ENCODE measurements at places on chromosomes 11 and 22. TPM values are rescaled to one million over a fixed set of nuclear protein-coding genes. Genes with fewer than 3 reads are reported as not detected.

GRCh38 chr22:19995611-19996339 is 20.8 kb downstream of the ARVCF start:
- no peaks in the 10 kb centered on the region for H3K27me3 ChIP-seq
- no peaks in the 10 kb centered on the region for H3K4me1 ChIP-seq
- DNase-seq: no peak
- H3K27ac ChIP-seq: no peak overlapping the region
- no peak overlapping the region for H3K4me3 ChIP-seq

DNA sequence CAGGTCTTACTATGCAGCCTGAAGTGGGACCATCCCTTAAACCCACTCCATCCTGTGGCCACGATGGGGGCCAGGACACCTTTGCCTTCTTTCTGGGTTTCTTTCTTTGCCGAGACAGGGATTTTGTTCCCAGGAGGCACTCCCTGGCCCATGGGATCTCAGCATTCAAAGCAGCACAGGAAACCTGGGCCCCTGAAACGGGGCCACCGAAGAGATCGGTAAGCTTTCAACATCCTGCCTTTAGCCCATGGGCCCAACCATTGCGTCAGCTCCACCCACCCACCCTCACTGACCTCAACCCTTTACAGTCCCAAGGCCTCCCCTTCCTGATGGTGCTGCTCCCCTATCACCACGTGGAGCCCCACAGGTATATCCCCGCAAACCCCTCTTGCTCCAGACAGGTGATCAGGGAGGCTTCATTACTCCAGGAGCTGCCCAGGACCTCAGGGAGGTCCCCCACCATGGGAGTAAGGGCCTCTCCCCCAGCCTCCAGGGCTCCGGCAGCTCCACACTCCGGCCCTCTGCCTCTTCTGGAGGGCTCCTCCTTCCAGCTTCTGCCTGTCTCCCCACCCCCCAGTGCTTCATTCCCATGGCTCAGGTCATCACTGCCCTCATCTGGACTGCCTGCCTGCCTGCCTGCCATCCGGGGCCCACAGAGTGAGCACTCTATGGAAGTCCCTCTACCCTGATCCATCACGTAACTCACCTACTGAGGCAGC is 42.0 kb upstream of the TUB start:
- DNase-seq: no peak
- H3K36me3 ChIP-seq: no peaks in the 10 kb centered on the region
- no peak overlapping the region for H3K27ac ChIP-seq
- H3K4me3 ChIP-seq: no peak overlapping the region

GRCh38 chr11:9626496-9627394 is 37.1 kb upstream of the SWAP70 start:
- DNase-seq: no peak
- H3K27ac ChIP-seq: no peak overlapping the region
- H3K4me1 ChIP-seq: no peaks in the 10 kb centered on the region
- H3K36me3 ChIP-seq: no peaks in the 10 kb centered on the region

DNA sequence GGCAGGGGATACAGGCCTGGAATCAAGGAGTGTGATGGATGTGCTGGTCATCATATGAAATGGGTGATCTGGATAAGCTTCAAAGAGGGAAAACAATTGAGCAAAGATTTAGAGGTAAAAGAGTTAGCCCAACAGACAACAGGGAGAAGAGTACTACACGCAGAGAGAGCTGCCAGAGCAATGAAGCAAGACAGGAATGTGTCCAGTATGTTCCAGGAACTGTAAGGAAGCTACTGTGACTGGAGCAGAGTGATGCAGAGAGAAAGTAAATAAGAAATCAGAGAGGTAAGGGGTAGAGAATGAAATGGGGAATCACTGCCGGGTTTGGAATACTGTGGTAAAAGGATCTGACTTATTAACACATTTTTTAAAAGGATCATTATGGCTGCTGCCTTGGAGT is 255.1 kb downstream of the DCDC1 start:
- no peaks in the 10 kb centered on the region for H3K4me1 ChIP-seq
- no peak overlapping the region for H3K27ac ChIP-seq
- peaks cover 2% of the 10 kb centered on the region for H3K27me3 ChIP-seq
- no peak for DNase-seq
- H3K36me3 ChIP-seq: no peaks in the 10 kb centered on the region

- no peaks in the 10 kb centered on the region for H3K4me1 ChIP-seq
- no peak overlapping the region for H3K4me3 ChIP-seq
- H3K36me3 ChIP-seq: no peaks in the 10 kb centered on the region
- H3K27me3 ChIP-seq: no peaks in the 10 kb centered on the region
- no peak overlapping the region for H3K27ac ChIP-seq
Measured at GRCh38 chr11:79697905-79698304, 257.1 kb upstream of the TENM4 start.

- H3K27me3 ChIP-seq: peaks cover 27% of the 10 kb centered on the region
- no peak overlapping the region for H3K4me3 ChIP-seq
- DNase-seq: no peak
- no peaks in the 10 kb centered on the region for H3K4me1 ChIP-seq
Measured at GRCh38 chr11:34732831-34733230, 111.9 kb downstream of the EHF start.

DNA sequence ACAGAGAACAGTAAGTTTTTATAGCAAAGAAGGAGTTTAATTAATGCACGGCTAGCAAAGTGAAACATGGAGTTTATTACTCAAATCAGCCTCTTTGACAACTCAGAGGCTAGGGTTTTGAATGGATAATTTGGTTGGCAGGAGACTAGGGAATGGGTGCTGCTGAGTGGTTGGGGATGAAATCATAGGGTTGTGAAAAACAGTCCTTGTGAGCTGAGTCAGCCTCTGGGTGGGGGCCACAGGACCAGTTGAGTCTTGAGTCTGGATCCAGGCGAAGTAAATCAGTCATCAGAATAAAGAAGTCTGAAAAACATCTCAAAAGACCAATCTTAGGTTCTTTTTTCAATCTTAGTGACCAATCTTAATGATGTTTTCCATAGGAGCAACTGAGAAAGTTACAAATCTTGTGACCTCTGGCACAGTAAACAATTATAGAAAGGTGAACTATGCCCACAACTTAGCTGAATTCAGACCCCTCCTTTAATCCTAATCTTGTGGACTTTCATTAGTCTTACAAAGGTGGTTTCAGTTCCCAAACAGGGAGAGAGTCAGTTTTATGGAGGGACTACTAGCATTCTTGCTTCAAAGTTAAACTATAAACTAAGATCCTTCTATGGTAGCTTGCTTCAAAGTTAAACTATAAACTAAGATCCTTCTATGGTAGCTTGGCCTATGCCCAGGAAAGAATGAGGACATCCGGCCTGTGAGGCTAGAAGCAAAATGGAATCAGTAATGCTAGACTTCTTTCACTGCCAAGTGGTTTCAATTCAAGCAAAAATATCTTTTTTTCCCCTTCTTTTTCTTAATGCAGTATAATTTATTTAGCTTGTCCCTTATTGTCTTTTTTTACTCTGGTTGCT is 84.5 kb downstream of the AASDHPPT start:
- H3K27me3 ChIP-seq: no peaks in the 10 kb centered on the region
- no peak for DNase-seq
- peaks cover 5% of the 10 kb centered on the region for H3K36me3 ChIP-seq

DNA sequence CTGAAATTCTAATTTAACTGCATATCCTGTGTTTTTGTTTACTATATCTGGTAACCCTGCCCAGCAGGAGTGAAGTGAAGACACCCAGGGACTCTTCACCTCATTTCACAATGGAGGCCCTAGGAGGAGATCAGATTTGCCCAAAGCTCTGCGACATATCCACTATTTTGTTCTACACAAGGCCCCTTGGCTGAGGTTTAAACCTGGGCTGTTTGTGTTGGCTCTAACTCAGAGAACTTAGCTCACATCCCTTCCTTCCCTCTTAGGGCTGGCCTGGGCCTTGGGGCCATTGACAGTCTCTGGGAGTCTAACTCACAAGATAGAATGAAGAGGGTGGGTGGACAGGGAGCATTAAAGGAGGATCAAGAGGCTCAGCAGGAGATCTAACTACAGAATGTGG is 8.2 kb upstream of the PLA2G3 start:
- H3K27ac ChIP-seq: no peak overlapping the region
- DNase-seq: no peak
- peaks cover 2% of the 10 kb centered on the region for H3K4me1 ChIP-seq
- peaks cover 2% of the 10 kb centered on the region for H3K27me3 ChIP-seq

DNA sequence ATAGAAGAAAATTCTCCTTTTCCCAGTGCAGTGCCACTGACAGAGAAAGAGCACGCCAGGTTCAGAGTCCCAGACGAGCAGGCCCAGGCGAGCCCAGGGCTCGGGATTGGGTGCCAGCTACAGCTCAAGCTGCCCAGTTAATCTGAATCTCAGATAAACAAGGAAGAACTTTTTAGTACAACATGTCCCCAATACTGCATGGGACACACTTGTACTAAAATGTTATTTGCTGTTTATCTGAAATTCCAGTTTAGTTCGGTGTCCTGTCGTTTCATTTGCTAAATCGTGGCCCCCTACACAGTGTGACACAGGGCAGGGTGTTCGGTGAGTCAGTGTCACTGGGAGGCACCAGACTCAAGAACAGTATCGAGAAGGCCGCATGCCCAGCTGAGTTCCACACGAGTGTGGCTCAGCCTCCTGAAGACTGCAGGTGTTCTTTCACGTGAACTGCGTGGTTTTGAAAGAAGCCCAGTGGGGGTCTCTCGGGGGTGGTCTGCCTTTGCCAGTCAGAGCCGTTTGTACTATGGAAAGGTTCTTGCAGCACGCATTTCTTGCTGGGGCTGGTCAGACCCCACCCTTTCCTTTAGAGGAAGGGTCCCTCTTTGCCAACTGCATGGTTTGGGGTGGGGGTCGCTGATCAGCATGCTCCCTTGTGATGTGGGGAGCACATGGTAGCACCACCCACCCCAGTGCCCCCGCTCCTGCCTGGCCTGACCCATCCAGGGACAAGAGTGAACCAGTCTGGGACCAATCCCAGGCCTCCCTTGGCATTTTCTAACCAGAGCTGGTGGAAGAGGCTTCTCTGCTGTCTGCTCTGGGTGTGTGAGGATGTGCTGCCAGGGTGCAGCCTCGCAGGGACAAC is 115.6 kb upstream of the B3GAT1 start:
- DNase-seq: no peak
- H3K27me3 ChIP-seq: peaks cover 2% of the 10 kb centered on the region
- H3K4me1 ChIP-seq: no peaks in the 10 kb centered on the region
- no peaks in the 10 kb centered on the region for H3K36me3 ChIP-seq

DNA sequence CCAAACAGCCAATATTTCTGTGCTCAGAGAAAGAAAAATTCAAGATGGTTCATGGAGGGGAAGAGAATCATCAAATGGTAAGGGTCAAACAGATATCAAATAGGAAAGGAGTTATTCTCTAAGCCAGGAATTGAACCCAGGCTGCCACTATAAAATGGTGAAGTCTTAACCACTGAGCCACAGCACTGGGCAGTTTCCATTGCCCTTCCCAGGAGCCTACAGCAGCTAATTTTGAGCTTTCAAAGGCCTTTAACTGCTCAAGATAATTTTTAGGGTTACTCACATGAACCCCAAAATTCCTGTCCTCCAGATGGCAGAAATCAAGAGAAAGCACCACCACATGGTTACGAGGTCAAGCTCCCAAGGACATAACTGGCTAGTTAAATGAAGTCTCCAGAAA is 176.2 kb downstream of the KIF18A start:
- no peak overlapping the region for H3K27ac ChIP-seq
- no peak overlapping the region for H3K4me3 ChIP-seq
- DNase-seq: no peak

GRCh38 chr11:47992959-47993820 is 12.8 kb downstream of the PTPRJ start:
- DNase-seq: no peak
- H3K4me3 ChIP-seq: no peak overlapping the region
- no peak overlapping the region for H3K27ac ChIP-seq
- H3K4me1 ChIP-seq: peaks cover 51% of the 10 kb centered on the region
- peaks cover 3% of the 10 kb centered on the region for H3K36me3 ChIP-seq
- no peaks in the 10 kb centered on the region for H3K27me3 ChIP-seq

DNA sequence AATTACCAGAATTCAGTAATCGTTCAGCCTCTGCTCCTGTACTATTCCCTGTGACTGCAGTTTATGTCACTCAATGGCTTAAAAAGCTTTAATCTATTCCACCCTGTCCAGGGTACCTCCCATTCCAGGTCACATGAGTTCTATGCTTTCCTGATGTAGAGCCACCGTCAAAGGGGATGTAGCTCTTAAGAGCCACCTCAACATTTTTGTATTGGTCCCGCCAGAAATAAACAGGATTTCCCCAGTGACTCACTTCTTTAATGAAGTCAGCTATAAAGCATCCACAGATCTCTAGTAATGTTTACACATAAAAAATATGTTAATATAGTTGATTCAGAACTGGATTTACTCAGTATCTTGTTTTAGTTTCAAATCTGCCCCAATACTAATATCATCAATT is 1.3 kb upstream of the OR8D1 start:
- no peak for DNase-seq
- no peaks in the 10 kb centered on the region for H3K27me3 ChIP-seq
- H3K27ac ChIP-seq: no peak overlapping the region
- no peaks in the 10 kb centered on the region for H3K36me3 ChIP-seq
- H3K4me1 ChIP-seq: no peaks in the 10 kb centered on the region

GRCh38 chr22:32517921-32518320 is 43.3 kb downstream of the FBXO7 start:
- no peak overlapping the region for H3K4me3 ChIP-seq
- H3K36me3 ChIP-seq: no peaks in the 10 kb centered on the region
- no peak overlapping the region for H3K27ac ChIP-seq
- H3K27me3 ChIP-seq: no peaks in the 10 kb centered on the region

DNA sequence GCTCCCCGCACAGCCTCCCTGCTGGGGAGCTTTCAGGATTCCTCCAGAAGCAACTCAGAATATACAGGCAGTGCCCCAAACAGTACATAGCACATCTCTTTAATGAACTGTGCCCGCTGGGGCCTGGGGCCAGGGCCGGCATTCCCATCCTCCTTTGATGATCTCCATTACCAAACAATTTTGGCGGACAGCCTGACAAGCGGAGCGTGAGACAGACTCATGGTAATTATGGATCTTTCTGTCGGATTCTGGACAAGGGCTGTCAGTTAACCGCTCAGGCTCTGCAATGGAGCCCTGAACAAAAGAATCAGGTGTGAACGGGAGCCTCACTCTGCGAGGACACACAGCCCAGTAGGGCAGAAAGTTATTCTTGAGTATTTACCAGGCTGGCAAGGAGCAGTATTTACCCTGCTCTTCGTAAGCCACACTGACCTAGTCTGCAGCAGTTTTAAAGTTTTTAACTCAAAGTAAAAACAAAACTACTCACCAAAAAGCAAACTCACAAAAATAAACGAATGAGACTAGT is 174.0 kb downstream of the TBC1D22A start:
- H3K36me3 ChIP-seq: peaks cover 5% of the 10 kb centered on the region
- H3K27me3 ChIP-seq: no peaks in the 10 kb centered on the region
- no peak overlapping the region for H3K27ac ChIP-seq
- H3K4me1 ChIP-seq: peaks cover 10% of the 10 kb centered on the region
- H3K4me3 ChIP-seq: no peak overlapping the region

Gene EXPH5
- 1.8 TPM for total RNA-seq

Gene TP53AIP1
- not detected for total RNA-seq

Gene KCNA4
- not detected for total RNA-seq

Gene RNASEH2C
- 98.4 TPM for total RNA-seq

Gene CRYBA4
- total RNA-seq: 0.36 TPM

Measured in activated CD4-positive, alpha-beta memory T cell treated with anti-CD3 and anti-CD28 coated beads for 36 hours (primary cell).